ENCODE measurements at places on chromosomes 1 and 21.

- DNase-seq: no peak
These were observed 4.8 kb downstream of the OR2L8 start for GRCh38 chr1:247953408-247953807.

DNA sequence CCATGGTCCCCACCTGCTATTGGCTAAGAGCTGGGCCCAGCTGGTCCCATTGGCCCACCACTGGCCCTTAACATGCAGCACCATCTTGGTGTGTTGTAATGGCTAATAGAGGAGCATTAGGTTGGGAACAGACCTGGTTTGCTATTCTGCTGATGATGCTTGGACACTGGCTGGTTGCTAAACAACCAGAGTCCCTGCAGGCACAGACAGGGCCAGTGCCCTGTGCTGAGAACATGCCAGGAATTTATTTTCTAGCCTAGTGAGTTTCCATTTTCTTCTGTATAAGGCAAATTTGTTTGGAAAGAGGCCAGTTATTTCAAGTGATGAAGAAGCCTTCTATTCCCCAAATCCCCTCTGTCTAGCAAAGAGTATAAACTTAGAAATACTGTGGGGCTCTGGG lies 42.9 kb upstream of the TDRD10 start:
- DNase-seq: no peak

DNA sequence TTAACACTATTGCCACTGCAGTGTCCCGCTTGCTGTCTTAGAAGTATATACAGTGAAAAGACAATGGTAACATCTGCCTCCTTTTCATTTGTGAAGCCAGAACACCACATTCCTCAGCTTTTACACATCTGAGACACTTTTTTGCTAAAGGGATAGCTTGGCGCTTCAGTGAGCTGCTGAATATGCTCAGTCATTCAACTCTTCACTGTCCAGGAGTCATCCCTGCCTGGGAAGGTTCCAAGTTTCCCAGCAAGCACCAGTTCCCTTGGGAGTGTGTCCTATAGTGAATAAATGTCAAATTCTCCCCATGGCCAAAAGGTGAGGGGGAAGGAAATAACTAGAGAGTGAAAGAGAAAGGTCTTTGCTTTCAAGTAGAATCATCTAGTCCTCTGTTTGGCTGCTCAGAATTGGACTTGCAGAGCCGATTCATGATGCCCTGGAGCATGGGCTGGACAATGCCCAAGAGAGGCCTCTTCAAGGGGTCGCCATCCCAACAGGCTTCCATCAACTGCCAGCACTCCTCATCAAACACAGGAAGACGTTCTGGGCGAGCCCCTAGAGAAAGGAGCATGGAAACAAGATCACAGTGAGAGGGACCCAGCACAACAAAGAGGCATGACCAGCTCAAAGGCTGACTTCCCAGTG lies 25.5 kb upstream of the RBBP5 start:
- DNase-seq: no peak

DNA sequence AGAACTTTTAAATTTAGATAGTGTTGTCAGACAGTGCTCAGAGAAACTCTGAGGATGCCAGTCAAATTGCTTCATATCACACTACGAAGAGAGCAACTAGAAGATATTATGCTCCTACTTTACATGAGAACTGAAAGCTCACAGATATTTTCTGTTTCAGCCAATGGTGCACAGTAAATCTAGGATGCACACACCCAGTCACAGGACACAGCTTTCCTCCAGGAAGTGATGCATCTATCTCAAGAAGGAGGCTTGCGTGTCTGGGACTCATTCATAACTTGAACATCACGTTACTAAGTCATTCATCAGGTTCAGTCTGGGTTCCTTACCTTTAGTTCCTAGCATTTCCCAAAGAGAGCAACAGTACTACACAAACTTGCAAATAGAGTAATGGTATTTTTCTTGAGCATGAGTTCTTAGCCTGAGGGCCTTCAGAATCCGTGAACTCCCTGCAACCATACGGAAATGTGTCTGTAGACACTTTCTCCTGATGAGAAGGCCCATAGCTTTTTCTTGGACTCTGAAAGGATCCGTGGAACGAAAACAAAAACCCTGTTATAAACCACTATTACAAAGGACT lies 12.2 kb downstream of the ZNF697 start:
- peak; percentile 82 for DNase-seq

- DNase-seq: no peak
These were observed 37.1 kb downstream of the ARID4B start for GRCh38 chr1:235290740-235291502.

- DNase-seq: peak; percentile 60
These were observed 9.2 kb downstream of the S100A10 start for GRCh38 chr1:151984313-151984956.

DNA sequence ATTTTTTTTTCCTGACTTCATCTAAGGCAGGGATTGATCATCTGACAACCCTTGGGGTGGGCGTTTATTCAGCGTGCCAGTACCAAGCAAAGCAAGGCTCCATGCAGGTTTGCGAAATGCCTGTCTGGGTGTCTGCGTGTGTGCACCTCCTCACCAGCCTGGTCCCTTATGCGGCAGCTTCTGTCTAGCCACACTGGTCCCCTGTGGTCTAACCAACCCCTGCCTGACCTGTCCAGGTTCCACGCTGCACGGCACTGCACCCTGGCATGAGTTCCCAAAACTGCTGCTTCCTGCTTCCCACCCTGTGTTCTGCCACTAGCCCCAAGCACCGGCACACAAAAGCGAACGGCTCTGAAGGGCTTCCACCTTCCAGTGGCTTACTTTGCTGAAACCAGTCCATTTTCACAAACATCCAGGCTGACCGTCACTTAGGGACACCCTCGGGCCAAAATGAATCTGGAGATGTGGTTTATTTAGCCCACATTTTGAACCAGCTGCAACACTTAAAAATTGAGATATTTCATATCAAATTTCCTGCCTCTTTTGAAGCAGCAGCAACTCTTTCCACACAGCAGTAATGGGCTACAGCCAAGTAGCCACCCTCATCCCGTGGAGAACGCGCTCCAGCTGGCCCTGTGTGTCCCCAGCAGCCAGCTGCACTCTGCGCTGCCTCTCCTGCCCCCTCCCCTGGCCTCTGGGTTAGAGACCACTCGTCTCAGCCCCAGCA lies 55.7 kb downstream of the HLCS start:
- DNase-seq: no peak

- no peak for DNase-seq
These were observed 45.4 kb upstream of the SYT6 start for GRCh38 chr1:114199017-114199594.

DNA sequence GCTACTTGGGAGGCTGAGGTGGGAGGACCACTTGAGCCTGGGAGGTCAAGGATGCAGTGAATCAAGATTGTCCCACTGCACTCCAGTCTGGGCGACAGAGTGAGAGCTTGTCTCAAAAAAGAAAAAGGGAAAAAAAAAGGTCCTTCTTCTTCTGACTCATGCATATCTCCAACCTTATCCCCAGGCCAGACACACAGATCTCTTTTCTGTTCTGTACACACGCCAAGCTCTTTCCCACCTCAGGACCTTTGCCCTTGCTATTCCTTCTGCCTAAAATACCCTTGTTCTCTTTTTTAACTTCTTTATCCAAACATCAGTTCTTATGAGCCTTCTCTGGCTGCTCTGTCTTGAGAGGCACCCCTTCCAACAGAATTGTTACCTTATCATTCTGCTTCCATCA lies 22.1 kb downstream of the PLEKHO1 start:
- no peak for DNase-seq

GRCh38 chr1:66761221-66761620 lies 9.0 kb downstream of the DYNLT5 start:
- DNase-seq: no peak

- peak; percentile 75 for DNase-seq
These were observed 950 bp upstream of the LRP8 start for GRCh38 chr1:53328541-53329499.

GRCh38 chr1:180155182-180155682 lies 563 bp downstream of the QSOX1 start:
- DNase-seq: peak; percentile 24

DNA sequence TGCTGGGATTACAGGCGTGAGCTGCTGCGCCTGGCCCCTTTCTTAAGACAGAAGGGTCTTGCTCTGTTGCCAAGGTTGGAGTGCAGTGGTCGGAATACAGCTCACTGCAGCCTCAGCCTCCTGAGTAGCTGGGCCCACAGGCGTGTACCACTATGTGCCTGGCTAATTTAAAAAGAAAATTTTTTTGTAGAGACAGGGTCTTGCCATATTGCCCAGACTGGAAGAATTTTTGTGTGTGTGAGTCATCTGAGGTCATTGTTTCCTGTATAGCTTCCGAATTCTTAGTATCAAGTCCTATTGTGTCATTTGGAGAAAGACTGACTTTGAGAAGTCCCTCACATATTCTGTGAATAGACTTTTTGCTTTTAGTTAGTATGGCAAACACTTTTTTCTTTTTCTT lies 4.7 kb downstream of the SZRD1 start:
- DNase-seq: peak; percentile 65

GRCh38 chr1:21365036-21365435 lies 74.8 kb upstream of the ECE1 start:
- DNase-seq: no peak

DNA sequence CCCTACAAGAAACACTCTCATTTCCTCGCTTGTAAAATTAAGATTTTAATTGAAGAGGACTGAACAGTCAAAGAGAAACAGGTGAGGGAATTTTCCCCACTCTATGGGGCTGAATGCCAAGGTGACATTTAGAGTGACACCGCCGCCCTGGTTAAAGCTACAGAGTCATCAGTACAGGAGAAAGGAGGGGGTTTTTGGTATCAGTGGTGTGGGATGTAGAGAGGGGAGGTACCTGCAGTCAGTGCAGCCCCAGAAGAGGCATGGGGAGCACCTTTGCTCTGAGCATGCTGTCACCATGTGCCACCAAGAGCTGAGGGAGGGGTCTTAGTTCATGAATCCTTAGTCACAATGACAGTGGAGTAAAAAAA lies 2.8 kb downstream of the DIRAS3 start:
- no peak for DNase-seq

- DNase-seq: no peak
These were observed 371.6 kb downstream of the PRDM2 start for GRCh38 chr1:14071581-14071980.

DNA sequence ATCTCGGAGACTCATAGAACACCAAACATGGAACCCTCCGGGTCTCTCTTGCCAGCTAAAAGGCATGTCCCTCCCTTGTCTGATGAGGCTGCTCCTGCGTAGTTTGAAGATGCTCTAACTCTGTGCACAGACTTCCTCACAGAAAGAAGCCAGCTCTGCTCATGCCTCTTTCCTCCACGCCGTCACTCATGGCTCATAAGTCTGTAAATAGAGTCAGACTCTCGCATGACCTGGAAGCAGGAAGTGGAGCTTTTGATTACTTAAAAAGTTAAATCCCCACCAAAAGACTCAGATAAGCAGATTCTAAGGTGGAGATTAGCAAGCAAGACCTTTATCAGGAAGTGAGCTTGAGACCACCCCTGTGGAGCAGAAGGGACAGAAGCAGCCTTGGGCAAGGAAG lies 171.6 kb downstream of the TRIM33 start:
- DNase-seq: no peak

DNA sequence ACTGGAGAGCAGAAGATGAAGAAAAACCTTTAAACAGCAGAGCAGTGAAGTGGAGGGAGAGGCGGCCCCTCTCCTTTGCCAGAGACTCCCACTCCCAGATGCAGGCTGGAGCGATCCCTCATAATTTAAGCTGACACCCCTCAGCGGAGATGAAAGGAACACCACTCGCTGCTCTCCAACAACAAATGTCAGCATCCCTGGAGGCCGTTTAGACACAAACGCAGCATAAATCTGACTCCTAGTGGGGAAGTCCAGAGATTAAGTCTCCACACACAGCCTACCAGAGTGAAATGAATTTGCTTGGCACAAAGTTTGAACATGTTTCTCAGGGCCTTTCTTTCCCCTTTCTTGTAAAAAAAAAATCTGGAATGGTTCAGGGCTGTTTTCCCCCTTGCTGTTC lies 137.8 kb downstream of the LMX1A start:
- DNase-seq: no peak

GRCh38 chr21:33135925-33136324 lies 66.0 kb downstream of the OLIG1 start:
- DNase-seq: no peak

DNA sequence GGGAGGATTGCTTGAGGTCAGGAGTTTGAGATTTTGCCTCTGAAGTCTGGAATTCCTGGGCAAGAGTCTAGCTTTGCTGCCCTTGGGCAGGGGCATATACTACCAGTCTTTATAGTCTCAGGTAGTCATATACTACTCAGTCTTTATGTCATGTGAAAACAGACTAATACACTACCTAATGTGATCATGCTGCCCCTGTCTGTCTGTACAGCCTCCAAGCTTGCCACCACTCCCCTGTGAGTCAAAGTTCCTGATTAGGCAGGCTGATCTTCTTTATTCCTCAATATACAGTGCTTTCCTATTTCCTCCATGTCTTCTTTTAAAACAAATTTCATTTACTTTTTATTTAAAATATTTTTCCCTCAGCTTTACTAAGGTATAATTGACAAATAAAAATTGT lies 105.3 kb upstream of the BEND5 start:
- no peak for DNase-seq

DNA sequence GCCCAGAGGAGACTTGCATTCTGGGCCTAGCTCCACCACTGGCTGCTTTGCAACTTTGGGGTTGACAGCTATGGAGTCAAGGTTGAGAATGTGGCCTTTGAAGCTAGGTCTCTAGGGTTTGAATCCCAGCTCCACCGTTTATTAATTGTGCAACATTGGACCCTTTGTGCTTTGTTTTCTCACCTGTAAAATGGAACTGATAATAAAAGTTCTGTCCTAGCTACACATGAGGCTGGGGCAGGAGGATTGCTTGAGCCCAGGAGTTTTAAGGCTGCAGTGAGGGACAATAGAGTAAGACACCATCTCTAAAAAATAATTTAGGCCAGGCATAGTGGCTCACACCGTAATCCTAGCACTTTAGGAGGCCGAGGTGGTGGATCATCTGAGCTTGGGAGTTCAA lies 15.2 kb upstream of the LMNA start:
- DNase-seq: no peak

DNA sequence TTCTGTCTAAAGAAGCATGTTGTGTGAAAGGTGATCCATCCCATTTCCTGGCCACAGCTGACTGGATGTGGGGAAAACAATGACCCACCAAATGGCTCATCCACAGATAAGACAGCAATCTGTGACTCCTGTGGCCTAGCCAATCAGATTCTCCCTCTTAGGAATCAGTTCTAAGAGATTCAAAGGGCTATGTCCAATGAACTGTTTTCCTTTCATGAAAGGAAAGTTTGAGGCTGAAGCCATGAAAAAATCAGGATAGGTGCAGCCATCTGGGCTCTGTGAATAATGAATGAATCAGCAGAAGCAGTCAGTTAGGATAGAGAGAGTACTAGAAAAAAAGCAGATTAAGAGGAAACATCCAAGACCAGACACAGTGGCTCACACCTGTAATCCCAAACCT lies 164.7 kb downstream of the NRIP1 start:
- DNase-seq: no peak

DNA sequence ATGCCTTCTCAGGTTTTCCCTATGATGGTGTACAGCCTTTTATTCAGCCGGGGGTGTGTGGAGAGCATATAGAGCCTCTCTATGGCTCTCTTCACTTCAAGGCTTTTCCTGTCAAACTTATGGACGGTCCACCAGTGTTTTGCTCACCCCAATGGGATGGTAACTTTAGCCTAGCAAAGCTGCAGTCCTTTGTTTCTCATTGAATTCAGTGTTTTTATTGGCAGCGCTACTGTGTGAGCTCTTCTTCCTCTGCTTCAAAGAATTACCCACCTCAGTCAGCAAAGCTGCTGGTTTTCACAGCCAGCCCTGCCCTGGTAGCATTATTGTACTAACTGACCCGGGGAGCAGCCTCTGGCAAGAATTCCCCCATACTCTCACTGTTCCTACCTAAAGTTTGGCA lies 145.3 kb upstream of the RRP15 start:
- no peak for DNase-seq

Data from GM12865 (cell line).